ENCODE measurements at places on chromosomes 13 and 19.

GRCh38 chr19:6680141-6680540 is 10.2 kb upstream of the TNFSF14 start:
- DNase-seq: no peak

- no peak for DNase-seq
These were observed 1.7 kb upstream of the TGFBR3L start for GRCh38 chr19:7912697-7913564.

DNA sequence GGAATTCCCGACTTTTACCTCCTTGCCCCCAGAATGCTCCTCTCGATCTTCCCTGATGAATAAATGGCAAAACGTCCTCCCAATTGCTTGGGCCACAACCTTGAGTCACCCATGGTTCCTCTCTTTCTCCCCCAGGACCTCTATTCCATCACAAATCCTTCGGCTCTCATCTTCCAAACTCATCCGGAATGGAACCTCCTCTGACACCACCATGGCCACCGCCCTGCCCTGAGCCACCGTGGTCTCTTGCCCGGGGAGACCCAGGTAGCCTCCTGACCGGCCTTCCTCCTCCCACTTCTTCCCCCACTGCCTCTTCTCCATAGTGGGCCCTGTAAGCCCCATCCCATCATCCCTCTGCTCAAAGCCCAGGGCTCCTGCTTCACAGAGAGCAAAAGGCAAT is 4.9 kb downstream of the SLC7A10 start:
- DNase-seq: no peak

GRCh38 chr19:17718947-17719711 is at the start of gene MAP1S:
Gene MAP1S, plus strand, starts transcription at chr19:17719480. Its CDS starts 23 bp downstream, at chr19:17719503.
- DNase-seq: peak; percentile 83

DNA sequence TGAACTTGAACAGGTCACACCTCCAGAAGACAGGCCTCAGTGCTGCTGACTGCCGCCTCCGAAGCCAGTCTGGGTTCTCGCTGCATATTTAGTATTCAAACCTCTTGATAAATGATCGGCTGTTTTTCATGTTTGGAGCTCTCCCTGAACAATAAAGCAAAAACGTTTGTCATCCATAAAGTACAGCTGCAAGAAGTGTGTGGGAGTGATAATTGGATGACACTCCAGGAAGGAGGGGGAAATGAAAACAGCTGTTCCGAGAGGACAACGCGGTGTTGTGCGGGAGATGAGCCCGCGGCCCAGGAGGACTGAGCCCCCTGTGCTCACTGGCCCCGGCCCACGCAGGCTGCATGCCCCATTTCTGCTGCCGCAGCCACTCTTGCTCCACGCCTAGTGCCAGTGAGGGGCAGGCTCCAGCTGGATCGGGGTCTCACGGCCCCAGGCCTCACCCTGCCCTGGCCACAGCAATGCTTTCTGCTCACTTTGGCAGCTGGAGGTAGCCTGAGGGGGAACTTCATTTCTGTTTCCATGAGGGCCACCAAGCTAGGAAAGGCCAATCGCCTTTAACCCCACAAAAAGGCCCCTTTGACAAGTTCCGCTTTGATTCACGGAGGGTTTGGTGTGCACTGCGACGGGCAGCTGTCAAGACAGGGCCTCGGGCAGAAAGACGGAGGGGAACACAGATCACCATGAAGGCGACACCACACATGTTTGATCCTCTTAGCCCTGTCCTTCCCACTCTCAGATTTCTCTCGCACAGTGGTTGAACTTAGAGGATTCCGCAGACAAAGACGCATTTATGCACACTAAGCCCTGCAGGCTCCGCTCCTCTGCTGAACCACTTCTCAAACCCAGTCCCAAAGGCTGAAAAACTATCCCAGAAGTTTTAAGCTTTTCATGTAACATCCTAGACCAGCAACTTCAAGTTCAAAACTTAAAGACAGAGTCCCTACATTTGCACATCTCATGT is 537.6 kb downstream of the EFNB2 start:
- DNase-seq: no peak

- DNase-seq: peak; percentile 92
These were observed 697 bp downstream of the HSPH1 start for GRCh38 chr13:31160857-31161556.

DNA sequence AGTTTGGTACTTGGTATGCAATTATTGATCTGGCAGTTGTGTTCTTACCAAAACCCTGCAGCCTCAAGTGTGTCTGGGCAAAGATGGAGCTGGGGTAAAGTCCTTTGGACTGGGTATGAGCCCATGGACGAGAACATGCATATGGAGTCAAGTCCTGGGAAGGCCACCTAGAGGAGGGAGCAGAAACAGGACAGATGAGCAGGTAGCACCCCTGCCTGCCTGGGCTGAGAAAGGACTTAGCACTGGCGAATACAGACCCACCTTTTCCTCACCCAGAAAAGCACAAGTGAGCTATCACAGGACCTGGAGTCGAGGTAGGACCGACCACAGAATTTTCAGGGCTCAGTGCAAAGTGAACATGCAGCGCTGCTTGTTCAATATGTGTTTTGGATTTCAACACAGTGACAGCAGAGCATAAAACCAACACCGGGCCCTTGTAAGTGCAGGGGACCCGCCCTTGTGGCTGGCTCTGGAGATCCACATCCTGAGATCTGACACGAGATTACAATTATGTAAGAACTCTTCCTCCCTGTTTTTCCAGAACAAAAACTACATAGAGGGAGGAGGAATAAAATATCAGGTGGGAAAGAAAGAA is 25.9 kb downstream of the IGFL2 start:
- peak; percentile 24 for DNase-seq

DNA sequence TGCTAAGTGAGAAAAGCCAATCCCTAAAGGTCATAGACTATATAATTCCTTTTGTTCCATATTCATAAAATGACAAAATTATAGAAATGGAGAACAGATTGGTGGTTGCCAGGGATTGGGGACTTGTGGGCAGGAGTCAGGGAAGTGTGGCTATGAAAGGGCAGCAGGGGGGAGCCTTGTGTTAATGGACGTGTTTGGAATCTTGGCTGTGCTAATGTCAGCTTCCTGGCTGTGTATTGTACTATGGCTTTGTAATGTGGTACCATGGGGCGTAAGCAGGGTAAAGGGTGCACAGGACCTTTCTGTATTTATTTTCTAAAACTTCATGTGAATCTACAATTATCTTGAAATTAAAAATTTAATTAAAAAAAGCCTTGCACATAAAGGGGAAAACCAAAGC is 248.5 kb downstream of the UQCRFS1 start:
- DNase-seq: no peak

GRCh38 chr13:90846936-90847335 is 500.6 kb upstream of the MIR17HG start:
- no peak for DNase-seq

- DNase-seq: peak; percentile 83
These were observed 2.8 kb downstream of the TNNT1 start for GRCh38 chr19:55146078-55146704.

DNA sequence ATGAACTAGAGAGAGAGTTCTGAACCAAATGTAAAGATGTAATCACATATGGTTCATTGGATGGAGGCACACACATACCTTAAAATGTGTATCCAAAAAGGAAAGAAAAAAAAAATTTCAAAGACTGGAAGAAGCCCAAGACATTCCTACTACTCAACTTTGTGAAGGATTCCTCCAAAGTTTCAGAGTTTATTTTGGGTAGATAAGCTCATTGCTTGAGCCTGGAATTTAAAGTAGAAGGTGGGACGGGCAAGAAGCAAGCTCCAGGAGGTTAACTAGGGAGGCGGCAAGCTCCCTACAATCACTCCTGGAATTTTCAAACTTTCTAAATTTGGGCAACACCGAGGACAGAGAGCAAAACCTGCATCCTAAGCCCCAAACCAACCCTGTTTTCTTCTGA is 1.9 kb downstream of the TSHZ3 start:
- DNase-seq: no peak

GRCh38 chr19:46423188-46423587 is 5.5 kb downstream of the PNMA8C start:
- no peak for DNase-seq

DNA sequence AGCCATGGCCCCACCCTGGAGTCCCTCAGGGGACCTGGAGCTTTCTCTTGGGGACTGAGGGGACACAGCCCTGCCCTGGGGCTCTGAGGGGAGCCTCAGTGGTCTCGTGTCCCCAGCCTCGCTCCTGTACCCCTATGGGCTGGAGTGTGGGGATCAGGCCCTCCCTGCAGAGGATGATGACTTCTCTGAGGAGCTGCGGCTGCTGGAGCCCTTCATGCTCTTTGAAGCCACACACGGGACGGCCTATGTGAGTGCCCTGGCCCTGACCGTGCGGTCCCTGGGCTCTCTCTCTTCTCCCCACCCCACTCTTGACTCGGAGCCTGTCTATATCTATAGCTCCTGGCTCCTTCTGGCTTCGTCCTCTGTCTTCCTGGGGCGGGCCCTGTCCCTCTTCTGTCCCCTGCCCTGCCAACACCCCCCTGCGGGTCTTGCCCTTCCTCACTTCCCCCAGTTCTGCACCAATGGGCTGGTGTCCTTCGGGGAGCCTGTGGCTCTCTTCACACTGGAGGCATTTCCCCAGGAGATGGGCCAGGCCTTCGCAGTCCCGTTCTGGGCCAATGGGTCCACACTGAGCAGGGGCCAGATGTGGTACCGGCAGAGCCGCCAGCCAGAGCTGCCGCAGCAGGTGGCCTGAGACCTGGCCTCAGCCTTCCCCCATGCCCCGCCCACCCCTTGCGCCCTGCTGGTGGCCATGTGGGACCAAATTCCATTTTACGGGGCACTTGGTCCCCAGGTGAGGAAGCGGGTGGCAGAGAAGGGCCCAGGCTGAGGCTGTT is 33.1 kb downstream of the HPN start:
- DNase-seq: no peak

DNA sequence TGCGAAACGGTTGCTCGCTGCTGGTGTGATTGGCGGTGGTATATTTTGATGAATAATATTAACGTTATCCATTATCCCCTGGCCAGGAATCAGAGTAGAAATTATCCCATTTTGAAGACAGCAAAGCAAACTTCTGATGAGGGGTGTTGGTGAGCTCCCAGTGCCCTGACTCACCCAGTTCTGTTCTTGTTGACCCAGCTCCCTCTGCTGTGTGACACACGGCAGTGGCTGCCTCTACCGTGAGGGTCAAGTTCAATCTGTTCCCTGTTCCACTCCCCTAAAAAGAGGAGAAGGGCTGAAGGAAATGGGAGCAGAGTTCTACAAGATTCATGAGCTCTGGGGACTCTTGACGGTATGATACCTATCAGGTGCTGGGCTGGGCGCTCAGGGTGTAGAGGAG is 2.0 kb downstream of the CAMSAP3 start:
- DNase-seq: no peak

DNA sequence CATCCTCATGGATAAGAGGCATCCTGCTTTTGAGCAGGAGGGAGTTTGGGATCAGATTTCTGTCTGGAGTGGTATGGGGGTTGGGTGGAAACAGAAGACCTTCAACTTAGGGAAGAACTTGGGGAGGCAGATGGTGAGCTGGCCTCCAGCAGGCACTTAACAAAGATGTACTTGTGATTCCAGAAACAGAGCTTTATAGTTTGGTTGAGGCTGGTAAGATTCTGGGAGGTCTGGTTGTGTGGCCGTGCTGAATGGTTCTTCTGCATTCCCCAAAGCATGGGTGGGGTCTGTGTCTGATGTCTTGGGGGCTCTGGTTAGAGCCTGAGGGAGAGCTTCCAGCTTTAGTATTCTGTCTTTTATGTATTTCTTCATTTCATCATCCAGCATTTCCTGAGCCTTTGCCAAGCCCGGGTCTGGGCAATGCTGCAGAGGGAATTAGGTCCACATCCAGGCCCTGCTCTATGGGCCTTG is 4.8 kb downstream of the MEGF8 start:
- DNase-seq: no peak

DNA sequence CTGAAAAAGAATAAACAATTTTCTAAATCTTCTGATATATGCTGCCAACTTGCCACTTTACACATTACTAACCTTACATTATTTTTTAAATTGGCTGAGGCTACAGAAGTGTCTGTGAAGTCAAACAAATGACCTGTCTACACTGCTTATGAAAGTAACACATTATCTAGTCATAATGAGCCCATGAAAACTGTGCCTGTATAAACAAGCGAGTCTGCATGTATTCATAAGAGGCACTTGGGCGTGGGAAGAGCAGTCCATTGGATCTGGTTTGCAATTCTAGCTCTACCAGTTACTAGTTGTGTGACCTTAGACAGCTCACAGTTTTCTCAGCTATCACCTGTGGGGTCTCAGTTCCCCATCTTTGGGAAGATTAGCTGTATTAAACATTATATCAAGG is 3.1 kb downstream of the VPS36 start:
- no peak for DNase-seq

DNA sequence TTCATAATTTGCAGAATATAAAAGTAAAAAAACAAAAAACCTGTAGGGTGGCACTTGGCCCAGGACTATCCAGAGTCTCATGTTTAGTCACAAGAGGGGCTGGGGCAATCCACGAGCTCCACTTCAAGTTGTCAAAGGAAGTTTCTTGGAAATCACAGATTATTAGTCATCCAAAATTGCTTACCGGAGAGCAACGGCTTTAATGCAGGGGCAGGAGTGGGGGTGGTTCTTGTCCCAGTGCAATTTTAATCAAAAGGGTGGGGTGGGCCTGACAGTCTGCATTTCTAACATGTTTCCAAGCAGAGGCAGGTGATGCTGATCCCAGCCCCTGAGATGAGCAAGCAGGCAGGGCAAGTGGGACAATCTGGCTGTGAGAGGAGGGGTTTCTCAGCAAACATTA is 233.9 kb downstream of the ABCC4 start:
- no peak for DNase-seq

DNA sequence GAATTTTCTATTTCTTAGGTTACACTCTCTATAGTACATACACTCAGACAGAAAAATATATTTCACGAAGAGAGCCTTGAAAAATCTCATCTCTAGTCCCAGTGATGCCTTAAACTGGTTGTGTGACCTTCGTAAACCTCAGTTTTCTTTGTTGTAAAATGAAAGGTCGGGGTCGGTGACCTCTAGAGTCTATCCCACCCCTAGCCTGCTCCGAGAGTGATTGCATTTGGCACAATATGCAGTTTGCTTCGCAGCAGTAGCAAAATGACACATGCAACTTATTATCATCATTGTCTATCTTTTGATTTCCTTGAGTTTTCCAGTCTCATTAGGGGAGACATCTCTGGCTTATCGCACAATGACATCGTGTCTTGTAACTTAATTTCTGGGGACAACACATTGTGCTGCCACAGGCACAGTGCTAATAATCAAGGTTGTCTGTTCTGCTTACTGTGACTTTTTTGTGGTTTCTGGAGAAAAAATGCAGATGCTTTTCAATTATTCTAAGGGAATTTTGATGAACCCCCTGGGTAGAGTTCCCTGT is 115.0 kb downstream of the GGACT start:
- no peak for DNase-seq

Measured in hematopoietic multipotent progenitor cell treated with erythropoietin and hydrocortisone succinate and interleukin-3 and kit ligand, for 4 days (in vitro differentiated cells).